Sigmoid colon (tissue), 7 donors: ENCODE measurements at places on chromosomes 7 and 10. TPM values are rescaled to one million over a fixed set of nuclear protein-coding genes. Genes with fewer than 3 reads are reported as not detected.

- DNase-seq, result no peak
Observed at GRCh38 chr7:103991406-103991805, 1.9 kb upstream of the RELN start.

GRCh38 chr7:94301024-94301586 is 93.6 kb upstream of the COL1A2 start:
- DNase-seq, result peak; percentile 91

DNA sequence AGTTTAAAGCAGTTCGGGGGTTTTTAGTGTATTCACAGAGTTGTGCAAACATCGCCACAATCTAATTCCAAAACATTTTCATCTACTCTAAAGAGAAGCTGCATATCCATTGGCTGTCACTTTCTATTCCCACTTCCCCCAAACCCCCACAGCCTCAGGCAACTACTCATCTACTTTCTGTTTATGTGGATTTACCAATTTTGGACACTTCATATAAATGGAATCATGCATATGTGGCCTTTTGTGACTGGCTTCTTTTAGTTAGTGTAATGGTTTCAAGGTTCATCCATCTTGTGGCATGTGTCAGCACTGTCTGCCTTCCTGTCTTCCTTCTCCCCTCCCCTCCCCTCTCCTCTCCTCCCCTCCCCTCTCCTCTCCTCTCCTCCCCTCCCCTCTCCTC is 78.5 kb upstream of the FZD1 start:
- no peak for DNase-seq

The SPAM1 gene
- total RNA-seq, result not detected

The HOXA5 gene
- 9.2 TPM for total RNA-seq

- DNase-seq, result peak; percentile 56
Observed at GRCh38 chr10:75203724-75204123, 6.9 kb upstream of the VDAC2 start.

The TDRD1 gene
- total RNA-seq, result 0.16 TPM

GRCh38 chr10:27834476-27834875 is 88.9 kb upstream of the MKX start:
- DNase-seq, result no peak

The GPR26 gene
- total RNA-seq, result not detected

The ELMO1 gene
- total RNA-seq, result 63.1 TPM

GRCh38 chr7:5077740-5078139 is 32.1 kb downstream of the RBAK start:
- DNase-seq, result no peak

The MIOS gene
- 32.9 TPM for total RNA-seq

The PYROXD2 gene
- total RNA-seq, result 9.8 TPM

- no peak for DNase-seq
Observed at GRCh38 chr10:79983286-79983909, 34.5 kb upstream of the SFTPD start.

GRCh38 chr7:78220754-78221153 is 422.2 kb downstream of the PHTF2 start:
- no peak for DNase-seq

The SLC39A12 gene
- 0.14 TPM for total RNA-seq

GRCh38 chr10:89427629-89428028 is 13.3 kb downstream of the IFIT5 start:
- no peak for DNase-seq

The TRIL gene
- total RNA-seq, result 7.5 TPM

- DNase-seq, result no peak
Observed at GRCh38 chr10:133044401-133044811, 43.3 kb upstream of the ADGRA1 start.

DNA sequence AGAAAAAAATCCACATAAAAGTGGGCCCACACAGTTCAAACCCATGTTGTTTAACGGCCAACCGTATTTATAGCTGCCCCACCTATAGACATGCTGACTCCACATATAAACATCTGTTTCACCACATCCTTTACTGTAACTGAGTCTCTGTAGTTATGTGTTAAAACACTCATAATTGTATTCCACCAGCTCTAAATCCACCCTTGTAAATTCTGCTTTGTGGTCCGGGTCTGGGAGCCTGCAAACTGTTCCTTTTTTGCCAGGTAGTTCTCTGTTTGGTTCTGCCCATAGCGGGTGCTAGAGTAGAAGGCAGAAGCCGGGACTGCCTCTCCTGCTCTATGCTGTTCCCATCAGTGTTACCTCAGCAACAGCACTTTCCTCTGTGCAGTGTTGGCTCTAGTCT is 20.2 kb upstream of the FHIP2A start:
- no peak for DNase-seq

GRCh38 chr7:85512790-85513189 is 325.9 kb upstream of the SEMA3D start:
- DNase-seq, result no peak

DNA sequence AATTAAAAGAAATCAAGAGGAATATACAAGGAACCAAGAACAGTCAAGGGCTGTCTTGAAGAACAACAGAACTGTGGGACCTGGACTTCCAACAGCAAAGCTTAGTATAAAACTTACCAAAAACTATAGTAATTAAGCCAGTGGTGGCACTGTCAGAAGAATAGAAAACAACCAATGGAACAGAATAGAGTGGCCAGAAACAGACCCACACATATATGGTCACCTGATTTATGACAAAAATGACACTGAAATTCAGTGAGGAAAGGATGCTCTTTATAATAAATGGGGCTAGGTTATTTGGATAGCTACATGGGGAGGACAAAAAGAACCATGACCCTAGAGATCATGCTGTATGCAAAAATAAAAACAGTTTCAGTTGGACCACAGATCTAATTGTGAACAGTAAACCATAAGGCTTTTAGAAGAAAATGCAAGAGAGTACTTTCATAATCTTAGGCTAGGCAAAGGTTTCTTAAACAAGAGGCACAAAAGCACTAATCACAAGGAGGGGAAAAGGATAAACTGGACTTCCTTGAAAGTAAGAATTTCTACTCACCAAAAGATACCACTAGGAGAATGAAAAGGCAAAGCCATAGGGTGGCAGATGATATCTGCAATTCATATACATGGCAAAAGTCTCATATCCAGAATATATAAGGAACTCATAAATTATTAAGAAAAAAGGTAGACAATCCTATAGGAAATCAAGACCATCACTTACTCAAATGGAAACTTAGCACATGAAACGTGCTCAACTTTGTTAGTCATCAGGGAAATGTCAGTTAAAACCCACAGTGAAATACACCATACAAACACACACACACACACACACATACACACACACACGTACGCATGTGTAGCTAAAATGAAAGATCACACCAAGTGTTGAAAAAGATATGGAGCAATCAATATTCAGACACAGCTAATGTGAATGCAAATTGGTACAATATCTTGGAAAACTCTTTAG is 20.8 kb downstream of the HYCC1 start:
- no peak for DNase-seq

The HOXA1 gene
- 1.1 TPM for total RNA-seq

GRCh38 chr7:91940171-91940570 is 491 bp upstream of the AKAP9 start:
- no peak for DNase-seq

DNA sequence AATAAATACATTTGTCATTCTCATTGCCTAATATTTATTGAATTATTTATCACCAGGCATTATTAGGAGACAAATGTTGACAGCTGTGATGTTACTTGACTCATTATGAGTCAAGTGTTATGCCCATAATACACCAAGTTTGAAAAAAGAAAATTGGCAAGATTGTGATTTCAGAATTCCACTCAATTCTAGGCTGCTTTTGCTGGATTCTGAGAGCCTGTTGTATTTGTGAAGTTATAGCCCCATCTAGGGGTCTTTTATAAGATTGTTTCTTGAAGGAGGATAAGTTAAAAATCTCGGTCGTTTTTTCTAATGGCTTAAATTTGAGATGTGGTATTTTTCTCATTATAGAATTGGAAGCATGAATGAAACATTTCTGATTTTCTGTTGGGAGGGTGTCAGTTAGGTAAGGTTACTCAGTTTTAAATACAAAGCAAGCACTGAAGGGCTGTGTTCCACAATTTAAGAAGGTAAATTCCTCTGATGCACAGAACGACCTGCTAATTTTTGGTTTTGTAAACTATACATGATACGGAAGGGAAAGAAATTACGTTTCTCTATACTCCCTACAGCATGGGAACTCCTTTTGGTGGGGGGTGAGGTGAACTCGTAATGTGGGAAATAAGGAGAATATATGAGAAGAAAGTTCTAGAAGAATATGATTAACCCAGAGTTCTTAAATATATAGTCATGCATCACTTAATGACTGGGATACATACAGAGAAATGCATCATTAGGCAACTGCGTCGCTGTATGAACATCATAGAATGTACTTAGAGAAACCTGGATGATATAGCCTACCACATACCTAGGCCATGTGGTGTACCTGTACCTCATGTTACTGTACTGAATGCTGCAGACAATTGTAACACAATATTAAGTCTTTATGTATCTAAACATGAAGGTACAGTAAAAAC is 2.6 kb downstream of the STK31 start:
- no peak for DNase-seq

- no peak for DNase-seq
Observed at GRCh38 chr10:43715334-43715733, 66.7 kb upstream of the ZNF32 start.

DNA sequence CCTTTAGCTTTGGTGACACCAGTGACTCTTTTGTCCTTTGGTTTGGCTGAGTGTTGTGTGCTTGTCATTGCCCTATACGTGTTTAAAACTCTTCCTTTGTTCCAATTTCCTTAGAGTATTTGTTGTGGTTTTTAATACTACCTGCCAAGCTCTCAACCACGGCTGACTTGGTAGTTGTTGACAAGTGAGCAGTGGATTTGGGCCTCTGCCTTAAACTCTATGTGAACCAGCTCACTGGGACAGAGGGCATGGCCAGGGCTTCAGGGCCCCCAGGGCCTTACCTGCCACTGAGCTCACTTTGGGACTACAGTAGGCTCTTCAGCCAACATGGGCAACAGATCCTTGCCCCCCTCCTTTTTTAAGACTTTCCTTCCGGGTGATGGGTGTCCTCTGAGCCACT is 9.6 kb upstream of the DMBT1 start:
- no peak for DNase-seq

DNA sequence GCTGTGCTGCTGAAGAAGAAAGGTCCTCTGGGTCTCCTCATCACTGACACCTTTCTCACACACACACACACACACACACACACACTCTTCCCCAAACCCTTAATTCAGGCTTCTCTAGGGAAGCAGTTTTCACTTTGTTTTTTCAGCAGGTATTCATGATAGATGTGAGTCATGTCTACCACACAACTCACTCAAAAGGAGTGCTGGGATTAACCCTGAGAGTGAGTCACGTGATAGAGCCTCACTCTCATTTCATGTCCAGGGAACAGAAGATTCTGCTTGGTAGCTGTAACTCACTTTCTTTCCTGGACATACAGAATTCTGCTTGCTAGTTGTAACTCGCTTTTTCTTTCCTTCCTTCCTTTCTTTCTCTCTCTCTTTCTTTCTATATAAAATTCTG is 45.4 kb downstream of the VIM start:
- DNase-seq, result no peak

- DNase-seq, result no peak
Observed at GRCh38 chr10:110643035-110643652, 992 bp upstream of the RBM20 start.

DNA sequence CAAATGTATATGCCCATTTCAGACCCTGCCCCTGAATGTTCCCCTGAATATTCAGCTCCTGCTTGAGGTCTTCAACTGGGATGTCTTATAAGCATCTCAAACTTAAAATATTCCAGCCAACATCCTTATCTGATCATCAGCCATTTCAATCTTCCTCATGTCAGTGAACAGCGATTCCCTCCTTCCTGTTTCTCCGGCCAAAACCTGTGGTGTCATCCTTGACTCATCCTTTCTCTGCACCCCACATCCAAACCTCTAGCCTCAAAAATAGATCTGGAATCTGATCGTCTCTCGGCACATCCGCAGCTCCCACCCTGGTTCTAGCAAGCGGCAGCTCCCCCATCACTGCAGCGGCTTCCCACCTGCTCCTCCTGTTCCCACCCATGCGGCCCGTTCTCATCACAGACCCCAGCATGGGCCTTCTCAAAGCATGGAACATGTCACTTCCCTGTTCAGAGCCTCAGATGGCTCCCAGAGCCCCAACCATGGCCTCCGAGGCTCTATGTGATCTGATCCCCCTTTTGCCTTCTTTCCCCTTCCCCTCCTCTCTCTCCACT is 165.7 kb downstream of the HECW1 start:
- no peak for DNase-seq

- DNase-seq, result no peak
Observed at GRCh38 chr7:20102982-20103381, 114.2 kb downstream of the MACC1 start.

The VCL gene
- 273 TPM for total RNA-seq

The TAS2R60 gene
- not detected for total RNA-seq

DNA sequence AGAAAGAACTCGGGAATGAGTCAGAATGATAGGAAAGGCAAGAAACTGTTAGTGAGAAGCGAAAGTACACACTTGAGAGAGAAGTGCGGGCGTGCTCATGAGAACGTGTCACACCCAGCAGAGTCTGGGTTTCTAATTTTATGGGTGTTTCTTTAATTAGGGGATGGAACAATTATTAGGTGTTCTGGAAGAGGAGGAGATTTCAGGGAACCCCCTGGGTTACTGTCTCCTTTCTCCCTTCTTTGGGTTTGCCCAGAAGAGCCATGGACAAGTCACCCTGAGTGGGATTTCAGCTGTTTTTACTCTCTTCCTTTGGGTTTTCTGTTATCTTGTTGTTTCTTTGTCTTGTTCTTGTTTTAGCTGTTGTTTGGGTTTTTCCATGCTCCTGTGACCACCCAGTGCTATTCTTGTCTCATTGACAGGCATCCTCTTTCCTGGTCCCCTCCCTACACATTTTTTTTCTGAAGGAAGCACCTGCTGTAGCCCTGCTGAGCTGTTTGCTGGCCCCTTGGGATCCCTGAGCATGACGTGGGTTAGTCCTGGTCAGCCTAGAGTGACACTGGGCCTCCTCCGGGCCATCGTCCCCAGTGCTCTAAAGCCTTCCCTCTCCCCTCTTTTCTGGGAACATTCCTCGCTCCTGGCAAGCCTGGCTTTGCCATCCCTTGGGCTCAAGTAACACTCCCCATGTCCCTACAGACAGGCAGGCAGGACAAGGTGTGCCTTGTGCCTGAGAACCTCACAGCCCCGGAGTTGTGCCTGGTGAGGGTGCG is 3.5 kb downstream of the SH2D4B start:
- peak; percentile 65 for DNase-seq

DNA sequence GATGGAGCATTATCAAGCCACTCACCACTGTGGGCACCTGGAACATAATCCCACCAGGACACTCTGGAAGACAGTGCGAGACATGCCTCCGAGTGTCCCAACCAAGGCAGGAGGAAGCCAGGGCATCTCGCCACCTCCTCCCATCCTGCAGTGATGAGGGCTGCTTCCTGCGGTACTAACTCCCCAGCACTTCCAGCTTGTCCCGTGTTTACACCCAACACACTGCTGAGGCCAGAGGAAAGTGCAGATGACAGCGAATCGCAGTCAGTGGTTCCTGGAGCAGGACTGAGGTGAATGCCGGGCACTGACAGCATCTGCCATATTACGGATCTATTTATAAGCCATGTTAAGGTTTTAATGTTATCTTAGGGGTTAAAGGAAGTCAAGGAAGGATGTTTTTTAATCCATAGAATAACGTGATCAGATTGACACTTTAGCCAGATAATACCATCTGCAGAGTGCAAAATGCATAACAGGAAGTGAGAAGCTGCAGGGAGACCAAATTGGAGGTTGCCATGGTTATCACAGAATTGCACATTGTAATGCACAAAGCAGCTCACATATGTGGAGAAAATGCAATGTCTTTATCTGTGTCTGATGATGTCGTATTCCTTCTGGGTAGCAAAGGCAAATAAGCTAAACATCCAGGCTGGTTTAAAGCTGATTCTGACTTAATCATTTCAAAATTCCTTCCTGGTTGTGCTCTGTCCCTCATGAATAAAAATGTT is 314.1 kb upstream of the C7orf33 start:
- no peak for DNase-seq

- DNase-seq, result no peak
Observed at GRCh38 chr10:128160297-128160711, 34.1 kb upstream of the MKI67 start.
